ENCODE measurements at places on chromosomes 5 and 9.

DNA sequence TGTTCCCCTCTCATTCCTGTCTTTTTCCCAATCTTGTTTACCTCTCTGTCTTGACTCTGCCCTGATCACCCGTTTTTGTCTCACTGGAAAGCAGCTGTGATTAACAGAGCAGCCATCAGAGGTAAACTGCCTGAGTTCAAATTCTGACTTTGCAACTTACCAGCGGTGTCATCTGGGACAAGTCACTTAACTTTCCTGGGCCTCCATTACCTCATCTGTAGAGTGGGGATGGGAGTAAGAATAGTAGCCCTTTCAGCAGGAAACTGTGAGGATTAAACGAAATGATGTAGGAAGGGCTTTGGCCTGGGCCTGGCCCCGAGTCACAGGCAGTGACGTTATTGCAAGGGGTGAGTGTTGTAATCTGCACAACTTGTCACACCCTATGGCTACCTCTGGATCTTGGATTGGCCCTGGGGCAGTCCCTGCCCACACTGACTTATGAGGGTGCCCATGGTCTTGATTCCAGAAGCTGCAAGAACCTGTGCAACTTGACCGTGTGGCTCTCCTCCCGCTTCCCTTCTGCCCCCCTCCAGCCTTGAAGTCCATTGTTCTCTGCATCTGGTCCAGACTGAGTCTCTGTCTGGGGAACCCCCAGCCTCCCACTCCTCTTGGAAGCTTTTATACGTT, 657 bp upstream of the PCDH12 start:
- DNase-seq: no peak

GRCh38 chr9:3012245-3012644, 168.3 kb upstream of the PUM3 start:
- DNase-seq: no peak

DNA sequence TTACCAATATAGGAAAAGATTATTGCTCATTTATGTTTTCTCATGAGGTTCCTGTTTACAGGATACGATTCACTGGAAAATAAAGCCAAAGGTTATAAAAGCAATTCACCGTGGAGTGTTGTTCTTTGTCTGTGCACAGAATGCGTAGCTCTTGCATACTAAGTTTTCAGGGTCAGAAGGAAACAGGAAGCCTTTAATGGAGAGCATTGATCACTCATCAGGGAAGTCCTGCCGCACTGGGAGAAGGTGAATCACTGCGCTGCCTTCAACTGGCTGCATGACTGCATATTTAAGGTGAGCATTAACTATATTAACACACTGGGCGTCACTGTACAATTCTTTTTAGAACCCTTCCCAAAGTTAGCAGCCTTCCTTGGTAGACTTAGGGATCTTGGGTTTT, 74.1 kb upstream of the SYK start:
- DNase-seq: no peak

DNA sequence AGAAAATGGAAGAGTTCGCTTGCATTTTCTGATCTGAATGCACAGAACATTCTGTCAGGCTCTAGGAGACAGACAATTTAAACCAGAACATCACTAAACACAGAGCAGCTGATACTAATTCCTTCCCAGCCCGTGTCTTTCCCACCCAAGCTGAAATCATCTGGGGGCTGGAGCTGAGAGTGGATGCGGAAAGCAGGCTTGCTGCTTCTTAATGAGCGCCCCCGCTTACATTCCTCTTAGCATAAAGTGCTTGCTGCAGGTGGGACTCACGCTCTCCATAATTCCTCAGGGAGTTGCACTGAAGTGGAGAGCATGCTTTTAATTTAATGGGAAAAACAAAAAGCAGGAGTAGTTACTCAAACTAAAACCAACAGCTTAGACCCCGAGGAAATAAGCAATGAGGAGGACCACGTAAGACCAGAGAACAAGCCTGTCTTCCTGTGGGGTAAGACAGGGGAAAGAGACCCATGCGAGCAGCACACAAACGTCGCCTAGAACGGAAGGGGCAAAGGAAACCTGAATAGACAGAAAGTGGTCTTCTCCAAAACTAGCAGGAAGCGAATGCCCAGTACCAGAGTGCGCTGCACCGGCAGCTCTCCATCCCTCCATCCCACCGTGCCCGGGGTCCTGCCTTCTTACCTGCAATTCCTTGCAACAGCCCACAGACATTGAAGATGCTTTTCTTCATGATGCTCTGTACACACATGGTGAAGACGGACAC, 139.3 kb downstream of the LHFPL2 start:
- DNase-seq: no peak

DNA sequence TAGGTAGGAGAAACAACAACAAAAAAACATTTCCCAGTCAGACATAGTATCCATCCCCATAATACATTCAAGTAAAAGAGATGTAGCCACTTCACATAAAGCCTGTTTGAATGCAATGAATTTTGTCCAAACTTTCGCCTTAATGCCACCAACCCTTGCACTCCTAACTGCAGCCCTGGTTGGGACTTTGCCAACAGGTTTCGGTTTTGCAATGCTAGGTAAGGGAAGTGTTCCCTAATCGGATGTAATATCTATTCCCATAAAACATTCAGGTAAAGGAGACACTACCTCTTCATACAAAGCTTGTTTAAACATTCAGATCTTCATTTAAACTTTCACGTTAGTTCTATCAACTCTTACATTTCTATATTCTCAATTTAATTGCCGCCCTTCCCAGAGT, 336.1 kb downstream of the DRD1 start:
- DNase-seq: no peak

GRCh38 chr5:83387041-83387440, 84.5 kb upstream of the VCAN start:
- no peak for DNase-seq

- no peak for DNase-seq
These were observed 18.7 kb downstream of the RAB14 start for GRCh38 chr9:121182989-121183388.

GRCh38 chr5:78610163-78610583, 38.4 kb downstream of the LHFPL2 start:
- no peak for DNase-seq

DNA sequence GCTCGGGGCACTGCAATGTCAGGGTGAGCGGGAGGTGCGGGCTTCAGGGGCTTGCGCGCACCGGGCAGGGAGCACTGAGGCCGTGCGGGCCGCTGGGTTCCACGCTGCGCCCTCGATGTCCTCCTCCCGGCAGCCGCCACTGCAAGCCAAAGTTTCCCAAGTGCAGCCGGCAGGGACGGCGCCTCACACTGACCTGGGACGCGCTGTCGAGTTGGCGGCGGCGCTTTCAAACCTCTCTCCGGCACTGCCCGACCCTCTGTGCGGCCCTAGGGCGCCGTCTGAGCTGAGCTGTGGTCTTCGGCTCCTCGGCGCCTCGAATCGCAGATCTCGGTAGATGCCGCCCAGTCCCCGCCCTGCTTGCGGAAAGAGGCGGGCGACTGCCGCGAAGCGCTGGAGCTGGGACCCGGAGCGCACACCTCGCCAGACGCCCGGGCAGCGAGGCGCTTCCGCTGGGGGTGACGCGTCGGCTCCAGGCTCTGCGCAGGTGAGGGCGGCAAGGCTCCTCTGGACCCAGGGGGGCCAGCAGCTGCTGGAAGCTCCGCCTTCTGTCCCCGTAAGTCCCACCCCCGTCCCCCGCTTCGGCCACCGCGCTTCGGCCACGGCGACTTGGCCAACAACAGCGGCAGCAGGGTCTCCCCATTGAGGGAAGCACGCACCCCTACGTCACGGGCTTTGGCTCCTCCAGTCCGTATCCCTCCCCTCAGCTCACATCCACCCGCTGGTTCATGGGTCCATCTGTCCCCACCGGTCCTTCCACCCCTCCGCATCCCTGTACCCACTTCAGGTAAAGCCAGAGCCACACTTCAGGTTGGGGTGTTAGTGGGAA, at the start of gene ANKRD34B:
Gene ANKRD34B, minus strand, starts transcription at position 320 of the 826 bp plus-strand sequence. CDS start 10,261 bp downstream, outside the sequence.
- no peak for DNase-seq

- DNase-seq: no peak
These were observed 133.8 kb upstream of the SLC24A2 start for GRCh38 chr9:19922476-19923118.

DNA sequence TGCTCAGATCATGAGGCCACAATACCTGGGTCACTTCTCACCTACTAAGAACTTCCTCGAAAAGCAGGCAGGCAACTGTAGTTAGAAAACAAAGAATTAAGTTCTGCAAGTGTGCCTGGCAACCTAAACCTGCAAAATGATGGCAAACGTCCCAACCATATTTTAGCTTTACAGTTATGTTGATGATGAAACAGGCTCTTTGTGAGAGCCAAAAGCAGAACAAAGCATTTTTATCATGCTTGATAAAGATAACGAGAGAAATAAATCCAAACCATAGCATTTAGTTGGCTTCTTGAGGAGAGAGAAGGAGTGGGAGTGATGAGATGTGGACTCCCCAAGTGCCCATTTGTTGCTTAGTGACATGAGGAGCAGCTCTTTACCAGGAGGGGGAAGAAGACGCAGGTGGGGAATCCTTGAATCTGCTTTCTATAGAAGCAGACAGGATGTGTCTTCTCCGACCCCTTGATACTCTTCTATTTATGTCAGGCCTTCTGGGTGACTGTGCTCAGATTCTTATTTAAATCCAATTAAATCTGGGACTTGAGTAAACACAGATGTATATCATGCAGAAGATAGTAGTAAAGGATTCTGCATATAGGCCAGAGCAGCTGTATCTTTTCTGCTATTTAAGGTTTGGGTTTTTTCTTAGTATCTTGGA, 221.2 kb downstream of the TMEM167A start:
- DNase-seq: no peak

GRCh38 chr5:157157293-157157891, 8.7 kb downstream of the GARIN3 start:
- peak; percentile 25 for DNase-seq

GRCh38 chr5:112116371-112116770, 302.7 kb downstream of the EPB41L4A start:
- DNase-seq: no peak

- DNase-seq: no peak
These were observed 617.8 kb downstream of the PDE4D start for GRCh38 chr5:59275510-59276324.

DNA sequence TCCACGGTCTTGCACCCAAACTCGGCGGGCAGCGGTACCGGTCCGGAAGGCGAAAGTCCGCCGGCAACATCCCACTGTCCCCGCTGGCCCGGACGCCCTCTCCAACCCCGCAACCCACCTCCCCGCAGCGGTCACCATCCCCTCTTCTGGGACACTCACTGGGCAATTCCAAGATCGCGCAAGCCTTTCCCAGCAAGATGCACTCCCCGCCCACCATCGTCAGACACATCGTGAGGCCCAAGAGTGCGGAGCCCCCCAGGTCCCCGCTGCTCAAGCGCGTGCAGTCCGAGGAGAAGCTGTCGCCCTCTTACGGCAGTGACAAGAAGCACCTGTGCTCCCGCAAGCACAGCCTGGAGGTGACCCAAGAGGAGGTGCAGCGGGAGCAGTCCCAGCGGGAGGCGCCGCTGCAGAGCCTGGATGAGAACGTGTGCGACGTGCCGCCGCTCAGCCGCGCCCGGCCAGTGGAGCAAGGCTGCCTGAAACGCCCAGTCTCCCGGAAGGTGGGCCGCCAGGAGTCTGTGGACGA, 33.3 kb downstream of the CD180 start:
- no peak for DNase-seq

DNA sequence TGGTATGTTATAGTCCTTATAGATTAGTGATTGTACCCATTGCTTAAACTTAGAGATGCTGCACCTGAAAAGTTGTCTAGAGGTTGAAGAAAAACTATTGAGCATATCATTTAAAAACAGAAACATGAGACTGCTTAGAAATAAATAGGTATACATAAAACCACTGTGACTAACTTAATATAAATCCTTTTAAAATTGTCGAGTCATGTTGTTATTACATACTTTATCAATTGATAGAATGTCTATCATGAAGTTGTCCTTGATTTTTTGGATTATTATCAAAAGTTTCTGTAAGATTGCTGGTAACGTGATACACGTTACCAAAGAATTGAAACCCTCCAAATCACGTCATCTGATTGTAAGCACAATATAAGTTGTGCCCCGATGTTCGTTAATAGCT, 35.3 kb upstream of the VCAN start:
- no peak for DNase-seq

- peak; percentile 11 for DNase-seq
These were observed 53.5 kb downstream of the SUSD1 start for GRCh38 chr9:112121633-112122032.

- peak; percentile 9 for DNase-seq
These were observed at the start of gene RORB for GRCh38 chr9:74496819-74497747. TSS of gene RORB (plus strand) at chr9:74497335. CDS start at chr9:74497977, 642 bp downstream.

DNA sequence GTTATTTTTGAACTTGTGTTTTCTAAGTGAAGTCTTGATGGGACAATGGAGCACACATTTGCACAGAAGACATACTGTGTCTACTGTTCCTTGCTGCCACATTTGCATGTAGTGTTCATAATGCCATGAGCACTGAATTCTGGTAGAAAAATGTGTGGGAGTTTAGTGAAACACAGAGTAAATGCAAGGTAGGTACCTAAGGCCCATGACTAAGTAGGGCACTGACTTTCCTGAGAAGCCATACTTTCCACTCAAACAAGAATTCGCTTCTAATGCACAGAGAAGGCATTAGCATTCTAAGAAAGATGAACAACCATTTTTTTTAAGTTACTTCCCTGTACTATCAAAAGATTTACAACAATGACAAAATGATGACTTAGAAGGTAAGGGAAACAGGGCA, 282.2 kb downstream of the MAN2A1 start:
- DNase-seq: no peak

GRCh38 chr5:74667396-74667795, 17.6 kb upstream of the HEXB start:
- DNase-seq: no peak

DNA sequence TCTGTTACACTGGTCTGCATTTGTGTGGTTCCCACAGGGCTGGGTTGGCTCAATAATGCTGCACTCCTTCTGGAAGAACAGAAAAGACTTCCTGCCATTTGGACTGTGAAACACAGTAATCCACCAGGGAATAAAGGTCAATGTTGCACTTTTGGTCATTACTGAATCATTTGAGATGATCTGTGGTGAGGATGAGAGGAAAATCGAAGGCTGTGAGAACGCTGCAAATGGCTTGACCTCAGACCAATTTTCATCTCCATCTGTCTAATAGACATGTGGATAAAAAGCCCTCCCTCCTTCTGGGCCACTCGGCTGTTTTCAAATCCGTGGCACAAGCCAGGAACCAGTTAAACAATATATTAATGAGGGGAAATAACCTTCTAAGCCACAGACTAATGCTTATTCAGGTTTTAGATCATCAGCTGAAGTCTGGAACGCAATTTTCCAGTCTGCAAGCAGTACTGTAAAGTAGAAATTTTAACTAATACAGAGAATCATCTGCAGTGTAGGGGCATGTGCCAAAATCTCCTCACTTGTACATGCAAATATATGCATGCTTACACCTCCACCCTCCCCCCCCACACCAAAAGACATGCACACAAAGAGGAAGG, 20.2 kb downstream of the TLE1 start:
- no peak for DNase-seq

GRCh38 chr5:149865746-149866145, 78.8 kb downstream of the PDE6A start:
- no peak for DNase-seq

- DNase-seq: peak; percentile 57
These were observed 281.5 kb downstream of the EFNA5 start for GRCh38 chr5:107389130-107389774.

Data from CD4-positive, alpha-beta T cell treated with Interleukin-2 at 100 ng/mL for 4 hours (primary cell).